ENCODE measurements at places on chromosomes 5 and 9.

GRCh38 chr5:6495433-6496206, 47.0 kb downstream of the UBE2QL1 start:
- DNase-seq, result no peak

- no peak for DNase-seq
Observed at GRCh38 chr9:69674112-69674685, 2.0 kb upstream of the APBA1 start.

GRCh38 chr9:109110329-109111021, 9.3 kb downstream of the TMEM245 start:
- no peak for DNase-seq

GRCh38 chr5:94621763-94622162, 3.3 kb downstream of the SLF1 start:
- no peak for DNase-seq

DNA sequence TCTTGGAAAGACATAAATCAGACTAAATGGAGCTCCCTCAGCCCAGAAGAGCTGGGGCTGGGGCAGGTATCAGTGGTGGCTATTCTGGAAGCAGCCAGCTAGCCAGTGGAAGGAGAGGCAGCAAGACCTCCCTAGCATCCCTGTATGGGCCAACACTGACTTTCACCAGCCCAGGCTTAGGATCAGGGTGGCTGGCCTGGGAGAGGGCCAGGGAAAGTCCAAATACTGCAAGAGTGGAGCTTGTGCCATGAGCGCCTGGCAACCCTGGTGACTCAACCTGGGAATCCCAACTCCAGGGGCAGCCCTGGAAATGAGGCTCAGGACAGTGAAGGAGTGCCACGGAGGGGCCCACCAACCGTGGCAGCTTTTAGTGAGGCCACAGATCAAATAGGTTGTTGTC, 7.6 kb upstream of the IRF1 start:
- no peak for DNase-seq

DNA sequence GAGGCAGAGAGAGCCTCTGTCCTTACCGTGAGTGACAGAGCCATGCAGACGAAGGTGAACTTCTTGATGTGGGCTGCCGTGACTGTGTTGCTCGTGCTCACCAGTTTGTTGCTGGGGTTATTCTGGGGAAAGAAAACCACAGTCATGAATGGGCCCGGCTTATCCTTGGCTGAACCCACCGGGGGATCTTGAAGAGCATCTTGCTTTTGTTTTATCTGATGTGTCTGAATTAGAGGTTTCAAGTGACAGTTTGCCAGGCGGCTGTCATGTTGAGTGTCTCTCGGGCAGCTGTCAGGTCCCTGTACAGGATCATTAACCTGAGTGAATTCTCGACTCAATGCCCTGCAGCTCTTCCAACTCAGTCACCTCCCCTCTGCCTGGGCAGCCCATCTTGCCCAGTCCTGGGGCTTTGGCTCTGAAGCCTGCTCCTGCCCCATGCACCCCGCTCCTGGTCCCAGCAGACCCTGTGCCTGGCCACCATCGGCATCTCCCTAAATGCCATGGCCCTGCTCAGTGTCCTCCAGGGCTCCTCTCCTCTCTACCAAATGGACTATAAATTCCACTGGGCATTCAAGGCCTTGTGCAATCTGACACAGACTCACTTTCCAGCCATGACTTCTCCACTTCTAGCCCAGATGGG, 77.4 kb downstream of the OTULIN start:
- no peak for DNase-seq

Measured in C1 segment of cervical spinal cord (tissue), 14 donors.